ENCODE measurements at places on chromosomes 13 and 19.

GRCh38 chr19:12796146-12797071, 5.1 kb downstream of the JUNB start:
- no peak for DNase-seq

- DNase-seq: no peak
These were observed 19.3 kb upstream of the GATAD2A start for GRCh38 chr19:19385896-19386869.

GRCh38 chr19:10112037-10112761, 706 bp downstream of the P2RY11 start:
- DNase-seq: no peak

DNA sequence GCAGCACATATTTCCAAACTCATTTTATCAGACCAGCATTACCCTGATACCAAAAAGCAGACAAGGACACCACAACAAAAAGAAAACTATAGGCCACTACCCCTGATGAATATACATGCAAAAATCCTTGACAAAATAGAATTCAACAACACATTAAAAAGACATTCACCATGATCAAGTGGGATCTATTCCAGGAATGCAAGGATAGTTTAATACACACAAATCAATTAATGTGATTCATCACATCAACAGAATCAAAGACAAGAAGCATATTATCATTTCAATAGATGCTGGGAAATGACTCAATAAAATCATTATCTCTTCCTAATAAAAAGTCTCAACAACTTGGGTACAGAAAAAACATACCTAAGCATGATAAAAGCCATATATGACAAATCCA, 11.2 kb downstream of the ZNF347 start:
- no peak for DNase-seq

- peak; percentile 39 for DNase-seq
These were observed 53.1 kb upstream of the SERPINE3 start for GRCh38 chr13:51286135-51287002.

DNA sequence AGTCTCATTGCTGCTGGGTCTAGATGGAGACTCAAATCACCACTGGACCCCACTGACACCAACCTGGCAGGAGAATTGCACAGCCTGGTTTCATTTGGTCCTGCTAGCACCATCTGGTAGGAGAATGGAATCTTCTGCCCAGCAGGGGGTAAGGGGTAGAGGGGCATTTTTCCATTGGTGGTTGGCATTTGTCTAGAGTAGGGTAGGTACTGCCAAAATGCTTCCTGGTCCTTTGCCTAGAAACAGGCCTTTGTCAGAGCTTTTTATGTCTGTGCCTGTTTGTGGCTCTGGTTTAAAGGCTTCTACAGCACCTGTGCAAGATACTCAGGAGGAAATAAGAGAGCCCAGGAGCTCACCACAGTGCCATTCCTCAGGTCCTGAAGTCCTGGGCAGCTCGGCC, 121.3 kb downstream of the KCTD12 start:
- no peak for DNase-seq

DNA sequence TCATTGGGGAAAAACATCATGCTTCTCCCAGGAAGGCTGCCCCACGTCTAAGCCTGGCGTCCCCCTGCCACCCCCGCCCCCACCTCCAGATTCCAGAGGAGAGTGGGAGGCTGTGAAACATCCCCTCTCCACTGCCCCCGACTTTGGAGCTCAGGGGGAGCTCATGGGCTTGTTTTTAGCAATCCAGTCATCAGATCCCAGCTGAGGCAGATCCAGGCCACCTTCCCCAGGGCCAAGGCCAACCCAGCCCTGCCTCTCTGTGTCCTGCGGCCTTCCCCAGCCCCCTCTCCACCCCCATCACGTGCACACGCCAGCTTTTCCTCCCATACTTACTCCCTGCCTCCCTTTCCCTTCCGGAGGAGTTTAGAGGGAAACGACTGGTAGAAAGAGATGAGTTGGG, 38.8 kb downstream of the SHISA2 start:
- DNase-seq: no peak

DNA sequence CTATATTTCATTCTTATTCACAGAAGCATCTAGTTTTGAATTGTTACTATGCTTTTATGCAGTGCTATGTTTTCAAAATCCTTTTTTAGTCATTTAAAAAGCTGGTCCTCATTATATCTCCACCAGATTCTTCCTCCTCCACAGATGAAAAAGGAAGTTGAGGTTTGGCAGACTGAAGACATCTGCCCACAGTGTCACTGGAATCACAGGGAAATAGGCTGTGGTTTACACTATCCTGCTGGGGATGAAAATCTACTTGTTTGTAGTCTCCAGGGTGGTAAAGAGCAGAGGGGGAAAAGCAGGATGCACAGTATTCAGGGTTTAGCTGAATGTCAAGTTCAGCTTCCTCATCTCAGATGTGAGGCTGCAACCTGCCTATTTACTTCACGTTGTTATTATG, 351.2 kb downstream of the DNAJC15 start:
- no peak for DNase-seq

- DNase-seq: no peak
These were observed 8.1 kb upstream of the SYDE1 start for GRCh38 chr19:15099017-15099582.

DNA sequence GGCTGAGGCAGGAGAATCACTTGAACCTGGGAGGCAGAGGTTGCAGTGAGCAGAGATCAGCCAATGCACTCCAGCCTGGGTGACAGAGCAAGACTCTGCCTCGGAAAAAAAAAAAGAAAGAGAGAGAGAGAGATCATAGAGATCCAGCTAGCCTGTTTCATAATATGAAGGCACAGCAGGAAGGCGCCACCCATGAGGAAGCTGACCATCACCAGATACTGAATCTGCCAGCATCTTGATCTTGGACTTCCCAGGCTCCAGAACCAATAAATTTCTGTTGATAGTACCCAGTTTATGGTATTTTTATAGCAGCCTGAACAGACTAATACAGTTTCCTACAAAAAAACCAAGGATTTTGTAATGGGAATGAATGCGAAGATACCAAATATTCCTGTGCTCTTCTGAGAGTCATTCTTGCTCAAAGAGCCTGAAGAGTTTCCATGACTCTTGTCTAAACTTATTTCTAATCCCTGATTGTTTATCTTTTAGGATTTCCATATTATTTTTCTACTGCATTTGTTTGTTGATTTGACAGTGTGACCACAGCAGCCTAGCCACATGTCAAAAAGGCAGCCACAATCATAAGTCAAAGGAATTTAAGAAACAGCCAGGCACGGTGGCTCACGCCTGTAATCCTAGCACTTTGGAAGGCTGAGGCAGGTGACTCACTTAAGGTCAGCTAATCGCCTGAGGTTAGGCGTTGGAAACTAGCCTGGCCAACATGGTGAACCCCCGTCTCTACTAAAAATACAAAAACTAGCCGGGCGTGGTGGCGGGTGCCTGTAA, 37.7 kb upstream of the PDCD5 start:
- no peak for DNase-seq

DNA sequence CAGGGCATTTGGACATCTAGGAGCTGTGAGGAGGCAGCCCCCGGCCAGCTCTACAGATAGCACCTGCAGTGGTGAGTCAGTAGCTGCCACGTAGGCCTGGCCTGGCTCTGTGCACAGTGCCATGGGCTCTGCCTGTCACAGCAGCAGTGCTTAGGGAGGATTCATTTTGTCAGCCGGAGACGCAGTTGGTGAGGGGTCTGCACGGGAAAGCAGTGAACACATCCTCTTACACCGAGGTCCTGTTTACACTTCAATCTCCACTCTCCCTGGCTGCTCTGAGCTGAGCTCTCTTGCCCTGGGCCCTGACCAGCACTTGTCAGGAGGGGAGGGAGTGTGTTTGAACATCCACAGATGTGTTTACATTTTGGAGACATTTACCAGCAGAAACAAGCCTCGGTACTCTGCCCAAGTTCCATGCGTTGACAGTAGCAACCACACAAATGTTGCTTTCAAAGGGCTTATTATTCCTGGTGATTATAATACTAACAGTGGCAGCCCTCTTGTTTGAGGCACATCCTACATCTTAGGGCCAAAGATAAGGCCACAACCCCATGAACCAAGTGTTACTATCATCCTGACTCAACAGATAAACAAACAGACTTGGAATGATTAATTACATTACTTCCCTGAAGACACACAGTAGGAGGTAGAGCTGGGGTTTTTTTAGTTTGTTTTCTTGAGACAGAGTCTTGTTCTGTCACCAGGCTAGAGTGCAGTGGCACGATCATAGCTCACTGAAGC, 148.9 kb downstream of the USP12 start:
- no peak for DNase-seq

DNA sequence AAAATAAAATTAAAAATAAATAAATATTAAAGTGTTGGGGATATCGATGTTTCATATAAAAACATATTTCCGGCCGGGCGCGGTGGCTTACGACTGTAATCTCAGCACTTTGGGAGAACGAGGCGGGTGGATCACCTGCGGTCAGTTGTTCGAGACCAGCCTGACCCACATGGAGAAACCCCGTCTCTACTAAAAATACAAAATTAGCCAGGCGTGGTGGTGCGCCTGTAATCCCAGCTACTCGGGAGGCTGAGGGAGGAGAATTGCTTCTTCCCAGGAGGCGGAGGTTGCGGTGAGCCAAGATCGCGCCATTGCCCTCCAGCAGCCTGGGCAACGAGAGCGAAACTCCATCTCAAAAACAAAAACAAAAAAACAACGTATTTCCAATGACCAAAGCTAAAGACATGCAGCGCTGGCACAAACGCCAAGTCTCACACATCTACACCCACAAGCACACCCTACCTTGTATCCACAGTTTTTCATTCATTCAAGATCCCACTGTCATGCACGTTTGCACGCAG, 907 bp downstream of the ZNF569 start:
- DNase-seq: no peak

- no peak for DNase-seq
These were observed 17.0 kb downstream of the EPS8L1 start for GRCh38 chr19:55092423-55093318.

GRCh38 chr19:19406878-19407632, 1.6 kb downstream of the GATAD2A start:
- no peak for DNase-seq

All from forelimb muscle (tissue), 1 donor.